CD4-positive, alpha-beta T cell treated with Interleukin-2 at 100 ng/mL for 4 hours (primary cell): ENCODE measurements at places on chromosomes 4 and X.

- DNase-seq, result no peak
Observed at GRCh38 chr4:80162418-80162817, 34.9 kb upstream of the PRDM8 start.

DNA sequence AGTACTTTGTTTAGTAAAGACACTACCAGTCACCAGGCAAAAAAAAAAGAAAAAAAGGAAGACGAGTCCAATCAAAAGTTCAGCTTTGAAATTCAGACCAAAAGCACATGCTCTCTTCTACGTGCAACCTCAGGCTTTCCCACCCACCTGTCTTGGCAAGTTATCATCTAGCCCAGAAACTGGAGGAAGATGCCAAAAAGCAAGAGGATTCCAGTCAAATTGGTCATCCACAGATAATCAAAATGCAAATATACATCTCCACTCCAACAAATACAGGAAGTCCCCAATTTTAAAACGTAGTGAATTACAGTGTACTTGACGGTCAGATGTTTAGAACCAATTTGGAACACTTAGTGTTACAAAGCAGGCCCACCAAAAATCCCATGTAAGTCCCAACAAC is 96.5 kb downstream of the PALLD start:
- no peak for DNase-seq

- DNase-seq, result no peak
Observed at GRCh38 chr4:8689741-8690140, 97.2 kb downstream of the CPZ start.

DNA sequence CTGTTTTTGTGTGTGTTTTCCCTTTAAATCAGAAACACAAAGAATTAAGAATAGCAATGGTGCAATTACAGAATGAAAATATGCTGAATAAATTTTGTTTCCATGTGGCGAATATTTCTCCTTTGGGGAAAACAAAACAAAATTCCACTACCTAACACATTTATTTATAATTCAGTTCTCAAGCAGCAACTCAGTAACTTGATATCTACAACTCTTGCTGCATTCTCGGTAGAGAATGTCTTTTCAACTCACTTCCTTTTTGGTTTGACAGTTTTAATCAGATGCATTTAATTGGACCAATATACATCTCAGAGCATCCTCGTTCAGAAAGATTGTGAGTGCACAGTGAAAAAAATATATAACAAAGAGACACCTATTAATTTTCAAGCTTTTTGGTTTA is 30.8 kb downstream of the ZNF827 start:
- DNase-seq, result no peak

DNA sequence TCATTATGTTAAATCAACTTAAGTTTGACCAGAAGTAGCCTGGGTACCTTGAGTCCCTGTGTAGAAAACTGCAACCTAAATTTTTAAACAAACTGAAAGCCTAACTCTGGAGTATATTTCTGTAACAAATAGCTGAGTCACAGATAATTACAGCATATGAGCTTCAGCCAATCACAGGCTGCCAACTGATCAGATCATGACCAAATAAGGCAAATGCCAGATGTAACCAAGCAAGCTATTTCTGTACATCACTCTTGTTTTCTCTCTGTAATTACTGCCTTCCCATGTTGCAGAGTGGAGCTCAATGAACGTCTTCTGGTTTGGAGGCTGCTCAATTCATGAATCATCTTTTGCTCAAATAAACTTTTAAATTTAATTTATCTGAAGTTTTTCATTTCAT is 980.9 kb upstream of the DIAPH2 start:
- no peak for DNase-seq

DNA sequence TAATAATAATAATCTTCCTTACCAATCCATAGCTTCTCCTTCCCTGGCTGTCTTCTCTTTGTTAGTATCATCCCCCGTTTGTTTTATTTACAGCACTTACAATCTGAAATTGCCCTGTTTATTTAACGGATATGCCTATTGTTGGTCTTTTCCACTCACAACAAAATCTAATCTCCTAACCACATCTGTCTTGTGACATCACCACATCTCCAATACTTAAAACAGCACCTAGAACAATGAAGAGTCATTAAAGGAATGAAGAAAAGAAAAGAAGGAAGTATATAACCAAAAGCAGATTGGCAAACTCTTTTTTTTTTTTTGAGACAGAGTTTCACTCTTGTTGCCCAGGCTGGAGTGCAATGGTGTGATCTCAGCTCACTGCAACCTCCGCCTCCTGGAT is 38.7 kb upstream of the JADE1 start:
- DNase-seq, result no peak

- DNase-seq, result no peak
Observed at GRCh38 chr4:184599492-184600135, 49.6 kb downstream of the CASP3 start.

- peak; percentile 1 for DNase-seq
Observed at GRCh38 chrX:45714866-45715265, 514.2 kb upstream of the DIPK2B start.

DNA sequence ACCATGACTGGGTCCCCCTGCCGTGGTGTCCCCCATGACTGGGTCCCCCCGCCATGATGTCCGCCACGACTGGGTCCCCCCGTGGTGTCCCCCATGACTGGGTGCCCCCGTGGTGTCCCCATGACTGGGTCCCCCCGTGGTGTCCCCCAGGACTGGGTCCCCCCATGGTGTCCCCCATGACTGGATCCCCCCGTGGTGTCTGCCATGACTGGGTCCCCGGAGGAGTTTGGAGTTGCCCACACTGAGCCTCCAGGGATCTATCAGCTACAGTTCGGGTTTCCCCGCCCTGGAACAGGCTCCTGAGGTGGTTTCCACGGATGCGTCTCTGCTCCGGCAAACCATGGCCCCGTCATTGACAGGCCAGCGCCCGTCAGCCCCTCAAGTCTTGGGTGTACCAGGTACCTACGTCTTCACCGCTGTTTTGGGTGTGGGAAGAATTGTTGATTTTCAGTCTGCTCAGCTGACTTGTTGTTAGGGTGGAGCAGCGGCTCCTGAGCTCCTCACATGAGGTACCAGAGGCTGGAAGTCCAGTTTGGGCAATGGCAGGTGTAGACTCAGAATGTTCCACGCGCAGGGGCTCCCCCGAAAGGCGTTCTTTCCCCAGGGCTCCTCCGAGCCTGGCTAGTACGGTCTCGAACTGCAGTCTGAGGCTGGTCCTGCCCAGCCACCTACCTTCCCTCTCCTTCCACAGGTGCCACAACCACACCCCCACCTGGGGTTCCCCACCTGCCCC is 8.3 kb upstream of the PDE6B start:
- no peak for DNase-seq

GRCh38 chr4:6820695-6821094 is 38.2 kb downstream of the KIAA0232 start:
- no peak for DNase-seq
